ENCODE measurements at places on chromosomes 5 and 9.
A peak's percentile ranks its signal among the peaks of the same experiment; 100 is the strongest.

DNA sequence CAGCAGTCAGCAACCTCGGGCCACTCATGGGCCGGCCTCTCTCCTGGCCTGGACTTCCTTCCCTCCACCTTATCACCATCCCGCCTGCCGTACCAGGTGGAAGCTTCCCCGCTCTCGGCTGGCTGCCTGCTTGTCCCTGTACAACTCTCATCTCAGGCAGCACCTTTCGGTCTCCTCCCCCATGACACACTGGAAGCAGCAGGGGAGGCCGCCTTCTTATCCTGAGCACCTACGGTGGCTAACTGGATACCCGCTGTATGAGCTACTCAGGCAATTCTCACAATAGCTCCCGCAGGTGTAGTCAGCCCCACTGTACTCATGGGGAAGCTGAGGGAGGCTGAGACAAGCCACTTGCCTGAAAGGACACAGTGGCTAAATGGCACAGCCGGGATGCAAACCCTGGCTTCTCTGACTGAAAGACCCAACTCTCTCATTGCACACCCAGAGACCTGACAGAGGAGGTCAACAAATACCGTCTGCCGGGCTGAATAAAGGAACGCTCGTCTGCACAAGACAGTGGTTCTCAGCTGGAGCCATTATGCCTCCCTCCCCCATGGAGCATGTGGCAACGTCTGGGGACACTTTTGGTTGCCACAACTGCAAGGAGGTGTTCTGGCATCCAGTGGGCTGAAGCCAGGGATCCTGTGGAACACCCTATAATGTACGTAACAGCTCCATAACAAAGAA, 9.6 kb downstream of the STK10 start:
- DNase-seq = peak; percentile 47

GRCh38 chr5:143605403-143606005, 202.0 kb upstream of the NR3C1 start:
- DNase-seq = peak; percentile 86

- no peak for DNase-seq
Measured at GRCh38 chr9:93118863-93119702, 15.0 kb downstream of the NINJ1 start.

- no peak for DNase-seq
Measured at GRCh38 chr9:129379886-129380285, 201.8 kb upstream of the IER5L start.

- DNase-seq = no peak
Measured at GRCh38 chr5:103744159-103744558, 181.6 kb upstream of the NUDT12 start.

- no peak for DNase-seq
Measured at GRCh38 chr9:134575103-134575900, 66.3 kb upstream of the COL5A1 start.

- no peak for DNase-seq
Measured at GRCh38 chr9:113278840-113279239, 3.4 kb downstream of the PRPF4 start.

DNA sequence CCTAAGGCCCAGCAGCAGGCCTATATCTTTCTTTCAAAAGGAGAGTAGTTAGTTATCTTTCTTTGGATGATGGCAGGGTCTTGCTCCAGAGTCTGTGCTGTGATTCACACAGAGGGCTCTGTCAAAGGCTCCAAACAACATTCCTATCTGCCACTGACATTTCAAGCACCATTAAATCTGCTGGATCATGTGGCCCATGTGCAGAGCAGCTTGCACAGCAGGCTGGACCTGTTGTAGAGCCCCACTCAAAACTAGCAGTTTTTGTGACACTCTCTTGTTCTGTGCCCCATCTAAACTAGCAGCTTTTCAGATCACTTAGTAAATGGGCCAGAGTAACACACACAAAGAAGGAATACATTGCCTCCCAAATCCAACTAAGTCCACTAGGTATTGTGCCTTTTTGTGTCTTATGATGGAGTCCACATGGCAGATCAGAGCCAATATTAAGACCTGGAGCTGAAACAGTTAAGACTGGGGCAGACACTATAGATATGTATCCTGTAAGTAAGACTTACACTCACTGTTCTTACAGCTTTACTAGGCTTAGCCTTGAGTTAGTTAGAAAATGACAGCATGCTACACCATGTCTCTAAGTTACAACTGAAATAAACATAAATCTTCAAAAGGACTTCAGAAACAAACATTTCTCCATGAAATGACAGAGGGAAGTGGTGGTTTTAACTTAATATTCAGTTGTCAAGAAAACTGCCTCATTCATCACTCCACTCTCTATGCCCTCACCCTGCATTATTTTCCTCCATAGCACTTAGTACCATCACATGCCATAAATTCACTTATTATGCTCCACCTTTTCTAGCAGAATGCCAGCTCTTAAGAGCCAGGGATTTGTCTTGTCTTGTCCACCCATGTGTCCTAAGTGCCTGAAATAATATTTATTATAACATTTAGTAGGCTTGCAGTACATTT, 400.9 kb downstream of the RAB3C start:
- no peak for DNase-seq

- DNase-seq = peak; percentile 71
Measured at GRCh38 chr5:103224118-103224893, 34.3 kb upstream of the MACIR start.

- no peak for DNase-seq
Measured at GRCh38 chr9:136618580-136619547, 43.9 kb upstream of the EGFL7 start.

- DNase-seq = peak; percentile 86
Measured at GRCh38 chr5:56026863-56027300, 32.1 kb upstream of the IL6ST start.

DNA sequence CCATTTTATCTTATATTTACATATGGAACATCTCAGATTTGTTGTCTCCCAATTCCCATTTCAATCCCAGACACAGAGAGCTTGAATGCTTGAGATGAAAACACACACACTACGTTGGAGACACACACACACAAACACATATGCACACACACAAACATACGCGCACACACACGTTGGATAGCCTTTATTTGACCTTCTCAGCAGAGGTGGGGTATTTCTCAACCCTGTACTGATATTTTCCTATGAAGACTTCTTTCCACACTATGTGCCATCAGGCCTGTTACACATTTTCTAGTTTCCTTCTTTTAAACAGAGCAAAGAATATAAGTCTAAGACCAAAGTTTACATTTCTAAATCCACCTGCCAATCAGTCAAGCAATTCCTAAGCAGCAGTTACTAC, 291.0 kb downstream of the TAF11L14 start:
- no peak for DNase-seq

DNA sequence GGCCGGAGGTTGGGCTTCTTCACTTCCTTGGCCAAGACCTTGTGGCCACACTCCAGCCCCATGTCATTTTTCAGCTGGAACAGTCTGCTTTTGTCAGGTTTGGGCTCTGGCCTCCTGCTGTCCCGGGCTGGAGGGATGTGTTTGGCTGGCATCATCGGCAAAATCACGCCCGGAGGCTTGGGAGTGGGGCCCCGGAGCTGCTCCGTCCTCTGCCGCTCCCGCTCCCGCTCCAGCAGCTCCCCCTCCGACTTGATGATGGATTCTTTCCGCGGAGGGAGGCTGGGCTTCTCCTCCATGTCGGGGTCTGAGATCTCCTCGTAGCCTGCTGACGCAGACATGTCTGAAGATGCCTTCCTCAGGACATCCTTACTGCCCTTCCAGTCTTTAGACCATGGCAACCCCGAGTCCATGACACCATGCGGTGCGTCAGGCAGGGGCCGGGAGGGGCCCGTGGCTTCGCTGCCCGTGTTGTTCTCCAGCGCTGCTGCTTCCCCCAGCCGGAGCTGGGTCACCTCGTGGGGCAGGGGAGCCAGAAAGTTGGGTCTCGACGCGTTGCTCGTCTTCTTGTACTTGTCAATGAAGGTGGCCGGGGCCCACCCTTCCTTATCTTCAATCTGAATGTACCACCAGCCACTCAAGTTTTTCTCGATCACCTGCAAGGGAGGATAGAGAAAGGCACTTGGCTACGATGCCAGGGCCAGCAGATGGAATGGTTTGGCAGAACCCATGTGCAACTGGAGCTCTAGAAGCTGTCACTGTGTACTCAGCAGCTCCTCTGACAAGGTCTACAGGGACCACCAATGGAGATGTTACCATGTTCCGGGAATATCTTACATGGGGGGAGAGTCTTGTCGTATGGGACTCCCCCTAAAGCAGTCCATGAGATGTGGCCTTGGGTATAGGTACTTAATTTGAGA, 56.0 kb upstream of the UBTD2 start:
- DNase-seq = no peak

DNA sequence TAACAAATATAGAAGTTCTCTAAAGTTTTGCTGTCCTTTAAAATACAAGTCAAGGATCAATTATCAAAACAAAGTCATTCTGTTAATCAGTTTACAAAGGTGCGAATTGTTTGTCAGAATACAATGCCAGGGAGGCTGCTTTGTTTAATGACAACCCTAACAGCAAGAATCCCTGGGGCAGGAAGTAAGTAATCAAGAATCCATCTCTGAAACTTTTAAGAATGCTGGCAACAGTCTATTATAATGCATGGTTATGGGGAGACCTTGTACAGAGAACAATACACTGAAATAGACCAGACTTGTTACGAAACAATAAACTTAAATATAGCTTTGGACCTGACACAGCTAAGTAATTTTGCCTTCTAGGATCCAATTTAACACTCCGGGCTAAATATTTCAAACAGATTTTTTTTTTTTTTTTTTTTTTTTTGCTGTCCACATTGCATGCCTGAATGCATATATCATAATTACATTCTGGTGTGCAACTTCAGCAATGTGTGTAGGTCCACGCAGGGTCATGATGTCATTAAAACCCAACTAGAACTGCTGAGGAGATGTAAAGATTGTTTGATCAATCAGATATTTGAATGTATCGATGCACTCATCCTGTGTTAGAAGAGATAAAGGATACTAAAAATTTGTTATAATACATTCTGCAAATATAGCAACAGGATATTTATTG, 421.3 kb downstream of the CETN3 start:
- DNase-seq = no peak

DNA sequence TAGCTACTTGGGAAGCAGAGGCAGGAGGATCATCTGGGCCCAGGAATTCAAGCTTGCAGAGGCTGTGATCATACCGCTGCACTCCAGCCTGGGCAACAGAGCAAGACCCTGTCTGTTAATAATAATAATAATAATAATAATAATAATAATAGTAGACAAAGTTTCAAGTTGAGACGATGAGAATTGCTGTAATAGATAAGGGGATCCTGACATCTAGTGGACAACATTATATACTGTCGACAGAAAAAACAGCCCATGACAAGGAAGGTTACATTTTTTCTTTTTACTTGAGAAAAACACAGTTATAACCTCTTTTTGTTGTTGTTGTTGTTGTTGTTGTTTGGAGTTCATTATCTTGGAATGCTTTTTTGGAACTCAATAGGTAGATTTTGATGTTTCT, 35.3 kb downstream of the NDFIP1 start:
- peak; percentile 31 for DNase-seq

- no peak for DNase-seq
Measured at GRCh38 chr9:127222388-127223095, 42.0 kb upstream of the GARNL3 start.

GRCh38 chr5:173866858-173867679, 21.1 kb upstream of the CPEB4 start:
- no peak for DNase-seq

GRCh38 chr9:86549401-86549811, 195.2 kb upstream of the TUT7 start:
- DNase-seq = no peak

- peak; percentile 79 for DNase-seq
Measured at GRCh38 chr9:35161713-35162604, at the start of gene UNC13B. TSS of gene UNC13B (plus strand) at chr9:35162009. CDS start at chr9:35162284, 275 bp downstream.

DNA sequence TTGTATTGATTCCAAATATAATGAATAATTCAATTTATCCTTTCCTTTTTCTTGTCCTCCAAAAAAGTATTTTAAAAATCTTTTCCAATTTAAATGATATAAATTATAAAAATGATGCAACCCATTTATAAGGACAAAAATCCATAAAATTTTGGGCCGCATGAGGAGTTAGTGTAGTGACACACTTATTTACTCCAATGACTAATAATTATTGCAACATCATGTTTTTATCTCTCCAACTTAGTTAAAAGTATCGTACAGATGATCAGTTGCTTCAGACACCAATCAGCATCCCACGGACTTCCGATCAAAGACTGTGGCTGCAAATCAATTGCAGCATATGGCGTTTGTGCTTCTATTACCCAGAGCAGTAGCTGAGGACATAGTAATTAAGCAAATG, 58.6 kb downstream of the HTR4 start:
- no peak for DNase-seq

- no peak for DNase-seq
Measured at GRCh38 chr5:4229414-4230292, 634.0 kb downstream of the IRX1 start.

- no peak for DNase-seq
Measured at GRCh38 chr5:151196556-151197290, 27.2 kb downstream of the CCDC69 start.

GRCh38 chr5:69030358-69031062, 63.3 kb upstream of the SLC30A5 start:
- DNase-seq = no peak

DNA sequence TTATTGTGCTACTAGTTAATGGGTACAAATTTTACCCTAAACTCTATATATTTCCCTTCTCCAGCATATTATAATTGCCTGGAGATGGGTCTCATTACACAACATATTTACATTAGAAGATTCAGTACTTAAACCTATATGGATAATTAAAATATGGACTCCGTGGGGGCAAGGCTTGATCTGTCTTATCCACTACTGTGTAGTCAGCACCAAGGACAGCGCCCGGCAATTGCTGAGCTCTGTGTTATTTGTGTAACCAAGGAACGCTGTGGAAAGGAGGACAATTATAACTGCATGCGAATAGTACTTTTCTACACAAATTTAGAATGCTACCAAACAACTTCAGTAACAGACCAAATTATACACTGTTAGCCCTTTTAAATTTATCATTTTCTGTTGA, 77.7 kb downstream of the DNAH5 start:
- DNase-seq = no peak

DNA sequence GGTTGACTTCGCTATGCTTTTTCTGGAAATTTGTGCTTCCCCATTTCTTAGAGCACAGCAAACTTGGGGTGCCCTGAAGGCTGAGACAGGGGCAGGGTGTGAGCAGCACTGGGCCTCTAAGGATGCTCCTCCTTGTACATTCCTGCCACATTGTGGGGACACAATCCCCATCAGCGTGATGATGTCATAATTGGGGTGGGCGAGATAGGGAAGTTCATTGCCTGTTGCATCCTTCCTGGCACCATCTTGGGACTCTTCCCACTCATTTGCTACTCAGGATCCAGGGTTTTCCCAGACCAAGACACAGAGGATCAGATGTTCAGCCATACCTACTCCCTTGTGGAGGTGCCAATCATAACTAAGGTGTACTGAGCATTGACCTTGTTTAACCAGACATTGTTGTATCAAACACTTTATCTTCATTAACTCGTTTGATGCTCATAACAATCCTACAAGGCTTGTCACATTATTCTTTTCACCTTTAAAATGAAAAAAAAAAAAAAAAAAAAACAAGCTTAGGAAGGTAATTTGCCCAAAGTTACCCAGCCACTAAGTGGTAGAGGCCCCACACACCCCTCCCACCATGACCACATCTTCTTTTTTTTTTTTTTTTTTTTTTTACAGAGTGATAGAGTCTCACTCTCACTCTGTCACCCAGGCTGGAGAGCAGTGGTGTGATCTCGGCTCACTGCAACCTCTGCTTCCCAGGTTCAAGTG, 87.6 kb downstream of the UGCG start:
- no peak for DNase-seq
